ENCODE measurements at places on chromosomes 5 and 9.
A peak's percentile ranks its signal among the peaks of the same experiment; 100 is the strongest.

DNA sequence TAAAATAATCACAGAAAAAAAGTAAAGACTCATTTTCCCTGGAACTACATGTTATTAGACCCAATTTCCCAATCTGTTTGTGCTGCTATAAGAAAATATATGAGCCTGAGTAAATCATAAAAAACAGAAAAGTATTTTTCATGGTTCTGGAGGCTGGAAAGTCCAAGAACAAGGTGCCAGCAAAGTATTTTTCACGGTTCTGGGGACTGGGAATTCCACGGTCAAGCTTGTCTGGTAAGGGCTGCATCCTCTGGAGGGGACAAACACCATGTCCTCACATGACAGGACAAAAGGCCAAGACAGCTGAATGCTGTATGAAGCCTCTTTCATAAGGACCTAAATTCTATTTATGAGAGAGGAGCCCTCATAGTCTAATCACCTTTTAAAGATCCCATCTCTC, 172.3 kb downstream of the PLPPR1 start:
- DNase-seq, result no peak

- DNase-seq, result no peak
Observed at GRCh38 chr9:75111019-75111622, 22.8 kb downstream of the OSTF1 start.

GRCh38 chr9:33125871-33126823, 41.0 kb downstream of the B4GALT1 start:
- DNase-seq, result peak; percentile 59

- DNase-seq, result no peak
Observed at GRCh38 chr9:96510258-96510657, 60.3 kb downstream of the HABP4 start.

- no peak for DNase-seq
Observed at GRCh38 chr5:15959370-15960164, 220.0 kb downstream of the MARCHF11 start.

GRCh38 chr5:51604324-51604723, 221.1 kb downstream of the ISL1 start:
- DNase-seq, result no peak

- DNase-seq, result no peak
Observed at GRCh38 chr9:105242557-105242956, 1.9 kb upstream of the SLC44A1 start.

DNA sequence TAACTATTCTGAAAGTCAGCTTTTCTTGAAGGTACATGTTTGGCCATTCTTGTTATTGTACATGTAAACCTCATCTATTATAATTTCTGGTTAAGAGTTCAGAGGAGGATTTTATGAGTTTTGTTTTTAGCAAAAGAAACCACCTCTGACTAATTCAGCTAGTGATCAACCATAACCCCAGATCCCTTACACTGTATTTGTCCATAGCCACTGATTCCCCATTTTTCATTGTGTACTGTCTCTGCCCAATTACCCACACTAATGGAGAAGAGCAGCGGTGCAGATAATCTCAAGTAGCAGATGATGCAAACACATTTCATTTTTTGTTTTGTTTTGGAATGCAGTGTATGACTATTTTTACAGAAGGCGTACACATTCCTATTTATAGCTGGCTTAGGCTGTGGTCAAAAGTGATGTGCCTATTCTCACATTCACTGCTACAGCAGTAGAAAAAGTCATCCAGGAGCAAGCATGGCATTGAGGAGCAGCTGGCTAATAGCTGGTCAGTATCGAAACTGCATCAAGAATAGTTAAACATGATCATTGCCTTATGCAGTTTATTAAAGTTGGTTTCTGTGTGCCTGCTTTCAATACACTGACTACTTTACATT, 988.3 kb downstream of the DTWD2 start:
- DNase-seq, result no peak

GRCh38 chr9:112384690-112385089, 4.8 kb downstream of the HSDL2 start:
- DNase-seq, result no peak

- DNase-seq, result no peak
Observed at GRCh38 chr5:102955488-102955887, 164.4 kb downstream of the GIN1 start.

GRCh38 chr5:52784737-52785136, 3.0 kb upstream of the ITGA1 start:
- DNase-seq, result no peak

DNA sequence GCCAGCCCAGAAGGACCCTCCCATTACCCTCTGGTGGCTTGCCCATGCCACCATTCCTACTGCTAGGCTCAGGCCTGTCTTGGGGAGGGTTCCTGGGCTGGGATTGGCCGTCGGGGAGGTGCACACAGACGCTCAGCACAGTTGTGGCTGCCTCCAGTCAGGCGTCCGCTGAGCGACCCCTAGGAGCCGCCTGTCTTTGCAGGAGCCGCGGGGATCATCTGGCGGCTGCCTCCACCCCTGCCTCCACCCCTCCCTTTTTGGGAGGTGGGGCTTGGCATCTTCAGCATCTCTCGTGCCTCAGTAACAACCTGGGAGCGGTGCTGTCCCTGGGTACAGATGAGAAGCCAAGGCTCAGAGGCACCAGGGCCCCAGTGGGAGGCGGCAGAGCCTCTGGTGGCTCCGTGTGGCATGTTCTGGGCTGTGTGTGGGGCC, 39.6 kb downstream of the RXRA start:
- DNase-seq, result no peak

- no peak for DNase-seq
Observed at GRCh38 chr5:59137846-59138245, 555.0 kb downstream of the RAB3C start.

DNA sequence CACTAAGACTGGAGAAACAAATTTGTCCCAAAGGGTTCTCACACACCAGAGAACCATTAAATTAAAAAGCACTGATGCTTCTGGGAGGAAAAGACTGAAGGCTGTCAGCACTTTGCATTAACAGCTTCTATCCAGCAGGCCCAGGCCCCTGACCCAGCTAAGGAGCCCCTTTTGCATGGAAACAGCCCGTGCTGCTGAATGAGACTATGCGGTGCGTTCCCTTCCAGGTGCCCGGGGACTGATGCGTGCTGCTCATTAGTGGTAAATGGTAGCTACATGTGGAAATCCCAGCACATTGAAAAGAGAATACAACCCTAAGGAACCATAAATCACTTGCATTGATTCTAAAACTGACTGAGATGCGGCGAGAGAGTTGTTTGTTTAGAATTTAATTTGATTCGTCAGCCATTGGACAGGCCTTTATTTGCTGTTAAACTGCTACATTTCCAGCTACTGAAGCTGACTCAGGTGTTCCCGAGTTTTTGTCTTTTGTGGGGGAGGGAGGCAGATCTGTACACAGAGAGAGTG, 351.0 kb upstream of the SLC24A2 start:
- no peak for DNase-seq

DNA sequence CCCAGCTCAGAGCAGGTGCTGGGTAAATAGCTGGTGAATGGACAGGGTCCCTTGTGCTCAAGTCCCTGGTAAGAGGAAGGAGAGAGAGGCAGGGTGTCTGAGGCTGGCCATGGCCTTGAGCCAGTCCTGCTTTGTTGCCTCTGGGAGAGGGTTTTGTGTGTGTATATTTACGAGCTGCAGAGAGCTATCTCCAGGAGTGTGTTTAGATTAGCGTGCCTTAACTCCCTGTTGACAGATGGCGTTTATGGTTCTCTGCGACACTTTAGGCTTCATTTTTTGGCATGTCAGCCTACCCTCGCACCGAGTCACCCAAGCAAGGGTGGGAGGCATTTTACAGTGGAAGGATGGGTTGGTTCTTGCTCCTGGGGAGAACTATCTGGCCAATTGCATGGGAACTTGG, 22.2 kb downstream of the HMCN2 start:
- DNase-seq, result no peak

- no peak for DNase-seq
Observed at GRCh38 chr5:45279109-45279508, 417.1 kb downstream of the HCN1 start.

DNA sequence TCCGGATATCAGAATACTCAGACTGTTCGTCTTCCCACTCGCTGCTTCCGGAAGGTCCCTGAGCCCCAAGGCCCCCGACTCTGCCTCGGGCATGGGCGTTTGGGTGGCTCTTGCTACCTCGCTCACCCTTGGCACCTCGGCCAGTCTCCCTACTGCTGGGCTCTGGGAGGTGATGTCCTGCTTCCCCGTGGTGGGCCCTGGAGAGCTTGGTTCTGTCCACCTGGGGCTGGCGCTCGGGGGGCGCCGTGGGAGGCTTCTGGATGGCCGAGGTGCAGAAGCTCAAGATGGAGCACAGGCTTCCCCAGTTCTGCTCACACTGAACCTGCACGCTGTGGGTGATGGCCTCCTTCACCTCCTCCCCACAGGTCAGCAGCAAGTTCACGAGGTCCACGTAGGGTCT, 10.4 kb downstream of the STC2 start:
- DNase-seq, result no peak

DNA sequence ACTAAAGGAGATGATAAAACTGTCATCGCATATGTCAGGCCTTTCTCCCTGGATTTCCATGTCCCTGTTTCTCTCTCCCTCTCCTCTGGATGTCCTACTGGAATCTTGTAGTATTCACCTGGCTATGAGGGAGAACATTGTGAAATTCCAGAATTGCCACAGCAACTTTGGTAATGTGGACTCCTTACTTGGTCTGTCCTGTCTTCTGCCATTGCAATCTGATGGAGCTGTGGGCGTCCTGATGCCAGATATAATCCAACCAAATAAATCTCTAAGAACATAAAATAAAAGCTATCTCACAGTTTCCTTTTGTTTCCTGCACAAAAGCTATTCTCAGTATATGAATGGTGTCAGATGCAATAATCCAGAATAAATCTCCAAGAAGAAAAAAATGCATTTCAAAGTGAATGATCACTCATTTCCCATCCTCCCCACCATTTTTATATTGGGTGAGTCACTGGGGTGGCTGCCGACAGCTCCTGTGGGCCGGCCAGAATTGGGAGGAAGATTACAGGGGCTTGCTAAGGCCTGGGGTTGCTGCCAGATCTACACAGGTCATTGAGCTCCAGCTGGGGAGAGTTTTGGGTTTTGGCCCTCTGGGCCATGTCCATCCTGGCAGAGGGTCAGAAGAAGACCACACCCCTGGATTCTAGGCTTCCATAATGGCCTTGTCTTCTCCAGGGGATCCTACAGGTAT, 160.7 kb upstream of the PITX1 start:
- no peak for DNase-seq

Measured in D721Med (cell line).